Activated CD4-positive, alpha-beta memory T cell treated with anti-CD3 and anti-CD28 coated beads, Interleukin-2, amount 10 ng/mL, durations not matched to agents 7 days and 5 days (primary cell): ENCODE measurements at places on chromosomes 2 and 18. TPM values are rescaled to one million over a fixed set of nuclear protein-coding genes. Genes with fewer than 3 reads are reported as not detected.
A peak's percentile ranks its signal among the peaks of the same experiment; 100 is the strongest.

DNA sequence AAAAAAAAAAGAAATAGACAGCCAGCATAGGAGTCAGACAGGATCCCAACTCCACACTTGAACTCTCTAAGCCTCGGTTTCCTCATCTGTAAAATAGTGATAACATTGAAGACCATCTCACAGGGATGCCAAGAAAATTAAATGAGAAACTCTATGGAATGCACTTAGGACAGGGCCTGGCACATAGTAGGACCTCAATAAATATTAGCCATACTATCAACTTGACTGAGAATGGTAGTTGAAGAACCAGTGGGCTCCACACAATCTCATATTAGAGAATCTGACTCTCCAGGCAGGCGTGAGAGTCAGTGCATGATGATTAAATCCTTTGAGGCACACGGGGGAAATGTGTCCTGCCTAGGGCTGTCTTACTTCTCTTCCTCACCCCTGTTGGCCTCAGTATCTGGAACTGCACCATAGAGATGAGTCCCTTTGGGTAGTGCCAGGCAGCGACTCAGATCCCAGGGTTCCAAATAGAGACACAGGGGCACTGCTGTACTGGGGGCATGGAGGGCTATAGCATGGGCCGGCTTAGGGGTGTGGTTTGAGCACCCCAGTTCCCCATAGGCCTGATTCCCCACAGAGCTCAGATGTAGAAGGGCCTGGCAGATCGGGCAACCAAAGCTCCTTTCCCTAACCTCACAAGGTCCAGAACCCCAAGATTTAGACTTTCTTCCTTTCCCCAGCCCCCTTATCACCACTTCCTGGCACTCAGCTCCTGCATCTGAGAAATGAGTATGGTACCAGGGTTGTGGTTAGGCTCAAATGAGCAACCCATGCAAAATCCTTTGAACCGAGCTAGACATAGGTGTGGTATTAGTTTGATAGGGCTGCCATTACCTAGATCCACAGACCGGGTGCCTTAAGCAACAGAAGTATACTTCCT is 51.3 kb upstream of the CAB39 start:
- H3K27me3 ChIP-seq: no peaks in the 10 kb centered on the region
- peak; percentile 75 for DNase-seq
- H3K27ac ChIP-seq: peak overlapping the region; percentile 99
- peak overlapping the region; percentile 85 for H3K4me3 ChIP-seq

GRCh38 chr2:1639086-1639858 is 105.0 kb downstream of the PXDN start:
- no peaks in the 10 kb centered on the region for H3K36me3 ChIP-seq
- DNase-seq: no peak

The AQP12A gene
- not detected for total RNA-seq

The CYB5A gene
- total RNA-seq: 21.9 TPM

The MDH1B gene
- total RNA-seq: 0.15 TPM

The CTIF gene
- total RNA-seq: 4.9 TPM

The ITPRIPL1 gene
- total RNA-seq: 46.3 TPM

GRCh38 chr2:147683380-147683779 is 161.4 kb upstream of the ACVR2A start:
- no peaks in the 10 kb centered on the region for H3K4me1 ChIP-seq
- no peaks in the 10 kb centered on the region for H3K36me3 ChIP-seq
- DNase-seq: no peak

GRCh38 chr2:79001285-79001684 is 24.2 kb upstream of the REG3G start:
- DNase-seq: no peak
- no peak overlapping the region for H3K4me3 ChIP-seq
- H3K27ac ChIP-seq: no peak overlapping the region
- no peaks in the 10 kb centered on the region for H3K36me3 ChIP-seq
- H3K27me3 ChIP-seq: no peaks in the 10 kb centered on the region
- no peaks in the 10 kb centered on the region for H3K4me1 ChIP-seq

- DNase-seq: no peak
- no peak overlapping the region for H3K27ac ChIP-seq
- no peaks in the 10 kb centered on the region for H3K36me3 ChIP-seq
- peaks cover 7% of the 10 kb centered on the region for H3K27me3 ChIP-seq
- H3K4me3 ChIP-seq: no peak overlapping the region
- H3K4me1 ChIP-seq: peaks cover 42% of the 10 kb centered on the region
Observed at GRCh38 chr2:96956211-96956610, 30.2 kb downstream of the FAM178B start.

- peaks cover 21% of the 10 kb centered on the region for H3K4me1 ChIP-seq
- DNase-seq: no peak
- no peak overlapping the region for H3K4me3 ChIP-seq
- H3K36me3 ChIP-seq: peaks cover 30% of the 10 kb centered on the region
Observed at GRCh38 chr2:171964308-171964707, 35.4 kb upstream of the METAP1D start.

The VIT gene
- total RNA-seq: not detected

DNA sequence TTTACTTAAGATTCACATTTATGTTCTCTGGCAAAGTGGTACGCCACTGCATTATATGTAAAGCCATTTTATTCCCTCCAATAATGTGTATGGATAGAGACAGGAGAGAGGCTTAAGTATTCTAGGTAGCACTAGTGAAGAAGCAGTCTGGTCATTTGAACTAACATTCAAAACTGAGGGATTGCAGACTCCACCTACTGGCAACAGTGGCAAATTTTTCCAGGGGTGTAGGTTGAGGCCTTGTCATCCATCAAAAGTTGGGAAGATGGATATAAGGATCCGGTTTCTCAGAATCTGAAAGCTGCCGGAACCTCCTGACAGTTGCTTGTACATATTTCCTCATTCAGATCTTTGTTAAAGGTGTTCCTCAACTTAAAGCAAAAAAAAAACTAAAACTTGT is 465.5 kb upstream of the FSHR start:
- no peaks in the 10 kb centered on the region for H3K36me3 ChIP-seq
- no peak for DNase-seq
- H3K4me3 ChIP-seq: no peak overlapping the region
- no peaks in the 10 kb centered on the region for H3K27me3 ChIP-seq
- H3K4me1 ChIP-seq: no peaks in the 10 kb centered on the region

DNA sequence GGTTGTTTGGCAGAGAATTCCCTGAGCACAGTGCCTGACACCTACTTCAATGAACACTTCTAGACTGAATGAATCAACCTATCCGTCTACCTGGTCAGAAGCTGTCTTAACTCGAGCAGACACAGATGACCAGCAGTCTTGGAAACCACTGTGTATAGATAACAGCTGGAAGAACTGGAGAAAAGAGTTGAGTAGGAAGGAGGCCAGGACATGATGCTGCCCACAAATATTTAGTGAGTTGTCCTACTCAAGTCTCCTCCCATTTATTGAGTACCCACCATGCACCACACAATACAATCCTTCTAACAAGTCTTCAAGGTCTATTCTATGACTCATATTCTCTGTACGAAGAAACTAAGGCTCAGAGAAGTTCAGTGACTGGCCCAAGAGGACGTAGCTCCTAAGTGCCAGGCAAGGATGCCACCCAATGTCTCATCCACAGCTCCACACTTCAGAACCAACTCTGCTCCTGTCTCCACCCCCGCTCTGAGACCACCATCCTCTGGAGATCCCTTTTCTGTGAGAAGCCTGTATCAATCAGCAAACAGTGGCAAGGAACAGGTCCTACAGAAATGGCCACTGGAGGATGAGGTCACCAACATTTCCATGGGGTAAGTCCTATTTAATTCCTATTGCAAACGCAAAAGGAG is 62.2 kb downstream of the GALNT14 start:
- peaks cover 2% of the 10 kb centered on the region for H3K4me1 ChIP-seq
- H3K27ac ChIP-seq: no peak overlapping the region
- no peak for DNase-seq
- H3K4me3 ChIP-seq: no peak overlapping the region

GRCh38 chr2:60530660-60531281 is 22.7 kb downstream of the BCL11A start:
- H3K27ac ChIP-seq: no peak overlapping the region
- H3K4me3 ChIP-seq: no peak overlapping the region
- H3K27me3 ChIP-seq: peaks cover 41% of the 10 kb centered on the region
- DNase-seq: no peak
- H3K4me1 ChIP-seq: no peaks in the 10 kb centered on the region

The PSD4 gene
- total RNA-seq: 261 TPM

The GFPT1 gene
- 29.6 TPM for total RNA-seq

GRCh38 chr18:48942554-48943261 is 8.1 kb downstream of the SMAD7 start:
- H3K4me3 ChIP-seq: no peak overlapping the region
- peaks cover 98% of the 10 kb centered on the region for H3K4me1 ChIP-seq
- no peak for DNase-seq
- H3K36me3 ChIP-seq: peaks cover 95% of the 10 kb centered on the region
- H3K27ac ChIP-seq: peak overlapping the region; percentile 69

- no peaks in the 10 kb centered on the region for H3K27me3 ChIP-seq
- H3K27ac ChIP-seq: no peak overlapping the region
- H3K36me3 ChIP-seq: no peaks in the 10 kb centered on the region
- no peaks in the 10 kb centered on the region for H3K4me1 ChIP-seq
- DNase-seq: no peak
Observed at GRCh38 chr2:150520033-150520432, 32.6 kb upstream of the RND3 start.

- peaks cover 73% of the 10 kb centered on the region for H3K36me3 ChIP-seq
- peaks cover 77% of the 10 kb centered on the region for H3K4me1 ChIP-seq
- H3K27me3 ChIP-seq: no peaks in the 10 kb centered on the region
- no peak for DNase-seq
- no peak overlapping the region for H3K4me3 ChIP-seq
Observed at GRCh38 chr18:63224630-63225029, 94.9 kb downstream of the BCL2 start.

DNA sequence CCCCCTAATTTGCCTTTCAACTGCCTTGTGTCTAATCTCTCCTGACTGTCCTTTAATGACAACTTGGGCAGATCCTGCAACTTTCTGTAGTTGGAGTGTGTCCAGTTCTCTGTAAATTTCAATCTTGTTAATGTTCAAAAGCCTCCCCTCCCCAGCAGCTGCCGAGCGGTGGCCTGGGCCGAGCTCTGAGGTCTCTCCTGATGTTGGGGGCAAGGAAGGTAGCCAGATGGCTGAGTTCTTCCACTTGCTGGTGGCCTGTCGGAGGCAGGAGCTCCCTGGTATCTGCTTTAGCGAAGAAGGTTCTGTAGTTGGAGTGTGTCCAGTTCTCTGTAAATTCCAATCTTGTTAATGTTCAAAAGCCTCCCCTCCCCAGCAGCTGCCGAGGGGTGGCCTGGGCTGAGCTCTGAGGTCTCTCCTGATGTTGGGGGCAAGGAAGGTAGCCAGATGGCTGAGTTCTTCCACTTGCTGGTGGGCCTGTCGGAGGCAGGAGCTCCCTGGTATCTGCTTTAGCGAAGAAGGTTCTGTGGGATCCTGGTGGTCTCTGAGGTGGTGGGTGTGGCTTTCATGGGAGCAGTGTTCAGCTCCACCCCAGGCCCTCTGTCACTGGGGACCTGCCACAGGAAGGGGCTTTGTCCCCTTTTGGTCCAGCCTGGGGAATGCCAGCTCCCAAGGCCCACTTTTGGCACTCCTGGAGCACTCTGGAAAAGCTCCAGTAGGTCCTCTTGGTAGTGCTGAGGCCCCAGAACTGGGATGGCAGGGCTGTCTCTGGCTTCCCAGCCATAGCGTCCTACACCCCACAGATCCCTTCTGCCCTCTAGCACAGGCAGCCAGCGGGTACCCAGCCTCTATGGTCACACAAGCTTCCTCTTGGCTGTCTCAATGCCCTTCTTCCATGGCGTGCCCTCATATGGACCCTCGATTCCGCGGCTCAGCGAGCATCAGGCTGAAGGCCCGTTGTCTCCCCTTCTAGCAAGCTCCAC is 211.9 kb downstream of the ALPK2 start:
- H3K4me1 ChIP-seq: no peaks in the 10 kb centered on the region
- no peak overlapping the region for H3K27ac ChIP-seq
- H3K4me3 ChIP-seq: no peak overlapping the region
- peaks cover 10% of the 10 kb centered on the region for H3K27me3 ChIP-seq
- H3K36me3 ChIP-seq: no peaks in the 10 kb centered on the region

- H3K27me3 ChIP-seq: peaks cover 2% of the 10 kb centered on the region
- DNase-seq: no peak
- H3K4me3 ChIP-seq: no peak overlapping the region
- H3K4me1 ChIP-seq: peaks cover 9% of the 10 kb centered on the region
Observed at GRCh38 chr2:169005080-169005598, 26.0 kb downstream of the ABCB11 start.

The ST3GAL5 gene
- 58.3 TPM for total RNA-seq

GRCh38 chr2:69134306-69134945 is 121.4 kb downstream of the ANTXR1 start:
- no peak overlapping the region for H3K4me3 ChIP-seq

GRCh38 chr2:233745073-233745755 is 14.9 kb upstream of the UGT1A1 start:
- DNase-seq: no peak
- peaks cover 18% of the 10 kb centered on the region for H3K27me3 ChIP-seq
- no peak overlapping the region for H3K4me3 ChIP-seq
- H3K36me3 ChIP-seq: no peaks in the 10 kb centered on the region

GRCh38 chr18:78255013-78255412 is 724.6 kb upstream of the SALL3 start:
- no peak overlapping the region for H3K4me3 ChIP-seq
- DNase-seq: no peak
- H3K27me3 ChIP-seq: no peaks in the 10 kb centered on the region

DNA sequence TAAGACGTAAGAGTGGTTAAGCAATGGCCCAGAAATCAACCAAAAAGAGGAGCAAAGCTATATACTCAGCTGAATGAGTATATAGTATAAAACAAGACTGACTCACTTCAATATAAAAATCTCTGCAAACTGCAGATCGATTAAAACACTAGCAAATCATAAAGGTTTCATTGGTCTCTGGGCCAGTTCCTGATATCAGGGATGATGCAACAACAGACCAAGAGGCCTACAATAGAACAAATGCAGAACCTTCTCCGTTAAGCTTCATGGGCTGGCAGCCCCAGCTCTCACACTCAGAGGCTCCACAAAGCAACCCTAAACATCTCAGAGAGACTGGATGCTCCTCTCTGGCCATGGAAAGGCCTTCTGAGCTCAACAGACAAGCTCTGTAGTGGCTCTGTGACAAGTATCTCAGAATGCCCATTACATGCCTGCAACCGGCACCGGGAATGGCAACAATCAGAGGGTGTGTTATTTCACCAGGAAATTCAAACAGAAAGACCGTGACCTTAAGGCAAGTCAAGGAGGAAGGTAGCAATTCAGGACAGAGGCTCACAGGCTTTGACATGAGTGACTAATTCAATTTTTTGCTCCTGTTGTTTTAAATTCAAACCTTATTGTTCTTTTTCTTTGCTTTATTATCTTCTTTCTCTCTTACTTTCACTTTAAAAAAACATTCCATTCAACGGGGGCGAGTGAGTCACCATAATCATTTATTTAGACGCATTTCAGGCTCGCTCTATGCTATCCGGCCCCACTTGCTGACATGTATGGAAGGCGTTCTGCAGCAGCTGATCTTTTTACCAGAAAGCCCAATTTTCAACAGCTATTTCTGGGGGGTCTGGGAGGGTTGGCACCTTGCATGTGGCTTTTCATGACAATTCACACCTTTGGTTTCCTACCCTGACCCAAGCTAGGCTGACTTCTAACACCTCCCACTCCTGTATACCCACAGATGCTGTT is 15.1 kb downstream of the CYRIA start:
- DNase-seq: no peak
- H3K4me3 ChIP-seq: no peak overlapping the region
- peaks cover 2% of the 10 kb centered on the region for H3K4me1 ChIP-seq
- no peaks in the 10 kb centered on the region for H3K36me3 ChIP-seq
